ENCODE measurements at places on chromosomes 12 and 14. TPM values are rescaled to one million over a fixed set of nuclear protein-coding genes. Genes with fewer than 3 reads are reported as not detected.
A peak's percentile ranks its signal among the peaks of the same experiment; 100 is the strongest.

ACVR1B gene
- 33.5 TPM for total RNA-seq

DNA sequence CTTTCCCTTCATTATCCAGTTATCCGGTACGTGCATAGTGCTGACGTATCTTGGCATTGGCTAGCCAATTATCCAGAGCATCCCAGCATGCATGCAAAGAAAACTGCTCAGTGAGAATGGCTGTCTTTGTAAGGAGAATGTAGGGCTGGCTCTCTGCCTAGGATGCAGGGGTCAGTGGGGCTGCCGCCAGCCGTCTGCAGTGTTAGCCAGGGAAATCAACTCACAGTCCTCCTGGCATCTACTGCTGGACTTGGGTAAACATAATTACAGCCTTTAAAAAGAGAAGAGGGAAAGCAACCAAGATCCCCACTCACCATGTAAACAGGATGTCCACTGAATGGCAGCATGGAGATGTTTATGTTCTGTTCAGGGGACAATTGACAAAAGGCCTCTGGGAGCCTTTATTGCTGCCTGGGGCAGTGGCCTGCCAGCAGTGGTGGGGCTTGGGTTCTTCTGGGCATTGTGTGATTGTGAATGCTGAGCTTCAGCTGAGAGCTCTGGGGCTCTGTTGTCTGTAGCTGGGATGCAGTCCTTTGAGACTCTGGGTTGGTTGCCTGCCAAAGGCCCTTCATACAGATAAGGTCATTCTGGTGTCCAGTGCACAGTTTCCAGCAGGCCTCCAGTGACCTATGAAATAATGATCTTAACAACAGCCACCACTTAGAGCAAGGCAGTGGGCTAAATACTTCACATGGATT lies 121.8 kb downstream of the TBC1D30 start:
- H3K36me3 ChIP-seq: no peaks in the 10 kb centered on the region
- H3K4me1 ChIP-seq: peaks cover 19% of the 10 kb centered on the region
- peak overlapping the region; percentile 30 for H3K27ac ChIP-seq
- no peaks in the 10 kb centered on the region for H3K27me3 ChIP-seq

DNA sequence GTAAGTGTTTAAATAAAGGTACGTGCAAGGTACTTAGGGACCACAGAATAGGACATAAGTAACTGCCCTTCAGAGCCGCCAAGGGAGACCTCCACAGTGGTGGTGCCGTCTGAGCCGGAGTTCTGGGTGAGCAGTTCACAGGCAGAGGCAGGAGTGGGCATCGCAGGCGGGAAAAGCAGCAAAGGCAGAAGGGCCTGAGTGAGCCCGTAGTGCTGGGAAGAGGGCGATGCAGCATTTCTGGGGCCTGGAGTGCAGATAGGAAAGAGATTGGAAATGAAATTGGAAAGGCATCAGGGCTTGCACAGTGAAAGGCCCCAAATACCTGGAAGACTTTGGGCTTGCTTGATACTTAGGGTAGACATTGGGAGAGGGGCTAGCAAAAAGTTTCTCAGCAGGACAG lies 32.9 kb downstream of the EVL start:
- no peaks in the 10 kb centered on the region for H3K27me3 ChIP-seq
- peaks cover 20% of the 10 kb centered on the region for H3K36me3 ChIP-seq
- no peak for DNase-seq

ZNF605 gene
- 13.4 TPM for total RNA-seq

ISM2 gene
- total RNA-seq: not detected

DNA sequence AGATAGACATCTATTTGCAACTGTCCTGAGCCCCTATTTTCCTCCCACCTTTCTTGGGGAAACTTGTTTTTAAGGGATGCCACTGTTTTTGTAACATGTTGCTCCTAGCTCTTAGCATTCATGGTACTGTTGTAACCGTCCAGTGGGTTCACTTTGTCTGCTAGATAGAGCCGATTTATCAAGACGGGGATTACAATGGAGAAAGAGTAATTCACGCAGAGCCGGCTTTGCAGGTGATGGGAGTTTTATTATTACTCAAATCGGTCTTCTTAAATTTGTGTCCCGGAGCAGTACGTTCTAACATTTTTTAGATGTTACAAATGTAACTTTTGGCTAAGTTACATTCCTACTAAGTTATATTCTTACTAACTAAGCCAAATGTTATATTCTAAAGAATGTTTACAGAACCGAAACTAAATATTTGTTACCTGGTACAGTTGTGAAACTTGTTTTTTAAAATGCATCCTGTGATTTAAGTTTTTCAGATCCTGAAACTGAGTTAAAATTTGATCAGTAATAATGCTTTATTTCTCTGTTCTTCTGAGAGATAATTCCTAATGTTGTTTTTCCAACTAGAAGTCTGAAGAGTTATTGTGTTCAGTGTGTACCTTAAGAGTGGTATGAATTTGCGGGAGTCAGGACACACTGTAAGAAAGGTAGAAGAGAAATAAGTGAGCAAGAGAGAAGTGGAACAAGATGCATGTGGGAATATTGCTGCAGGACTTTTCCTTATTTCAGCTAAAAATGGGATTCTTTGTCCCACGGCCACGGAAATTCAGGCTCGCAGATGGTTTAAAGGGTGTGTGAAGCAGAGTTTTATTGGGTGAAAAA lies 20.6 kb upstream of the CLEC2D start:
- H3K4me3 ChIP-seq: peak overlapping the region; percentile 71
- H3K27ac ChIP-seq: peak overlapping the region; percentile 92
- H3K4me1 ChIP-seq: peaks cover 20% of the 10 kb centered on the region

SOAT2 gene
- not detected for total RNA-seq

SYNDIG1L gene
- total RNA-seq: 2.9 TPM

- H3K27me3 ChIP-seq: no peaks in the 10 kb centered on the region
- DNase-seq: no peak
- H3K27ac ChIP-seq: no peak overlapping the region
- H3K4me3 ChIP-seq: no peak overlapping the region
- H3K36me3 ChIP-seq: no peaks in the 10 kb centered on the region
Measured at GRCh38 chr12:2551412-2551900, 243.3 kb upstream of the FKBP4 start.

- no peaks in the 10 kb centered on the region for H3K4me1 ChIP-seq
- no peak overlapping the region for H3K4me3 ChIP-seq
- peak; percentile 60 for DNase-seq
- no peaks in the 10 kb centered on the region for H3K36me3 ChIP-seq
Measured at GRCh38 chr14:105498430-105499255, 7.6 kb downstream of the TEDC1 start.

Measured in upper lobe of right lung (tissue), 1 donor.